ENCODE measurements at places on chromosomes 7 and 10.

DNA sequence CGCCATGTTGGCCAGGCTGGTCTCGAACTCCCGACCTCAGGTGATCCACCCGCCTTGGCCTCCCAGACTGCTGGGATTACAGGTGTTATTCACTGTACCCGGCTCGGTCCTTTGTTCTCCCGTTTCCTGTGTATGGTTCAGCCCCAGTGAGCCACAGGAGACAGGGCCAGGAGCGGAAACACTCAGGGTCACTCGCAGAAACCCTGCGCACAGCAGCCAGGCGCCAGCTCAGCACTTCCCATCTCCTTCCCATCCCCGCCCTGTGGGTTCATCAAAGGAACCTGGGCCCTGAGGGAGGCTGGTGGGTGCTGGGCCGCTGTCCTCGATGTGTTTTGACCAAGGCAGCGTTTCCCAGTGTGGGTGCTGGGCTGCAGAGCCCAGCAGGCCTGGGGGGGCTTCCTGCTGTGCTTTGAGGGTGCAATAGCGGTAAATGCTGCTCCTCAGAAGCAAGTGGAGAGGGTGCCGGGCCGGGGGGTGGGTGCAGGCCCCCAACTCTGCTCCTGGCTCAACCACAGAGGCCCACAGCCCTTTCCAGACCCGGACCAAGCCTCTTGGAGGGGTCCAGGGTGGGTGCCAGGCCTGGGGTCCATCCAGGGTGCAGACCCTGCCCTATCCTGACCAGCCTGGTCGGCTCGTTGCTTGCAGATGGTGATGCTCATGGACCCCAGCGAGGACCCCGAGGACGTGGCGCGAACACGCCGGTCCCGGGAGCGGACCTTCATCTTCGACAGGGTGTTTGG lies 15.3 kb upstream of the CHST12 start:
- DNase-seq: no peak

- no peak for DNase-seq
Measured at GRCh38 chr10:70131560-70131937, 1.1 kb downstream of the AIFM2 start.

DNA sequence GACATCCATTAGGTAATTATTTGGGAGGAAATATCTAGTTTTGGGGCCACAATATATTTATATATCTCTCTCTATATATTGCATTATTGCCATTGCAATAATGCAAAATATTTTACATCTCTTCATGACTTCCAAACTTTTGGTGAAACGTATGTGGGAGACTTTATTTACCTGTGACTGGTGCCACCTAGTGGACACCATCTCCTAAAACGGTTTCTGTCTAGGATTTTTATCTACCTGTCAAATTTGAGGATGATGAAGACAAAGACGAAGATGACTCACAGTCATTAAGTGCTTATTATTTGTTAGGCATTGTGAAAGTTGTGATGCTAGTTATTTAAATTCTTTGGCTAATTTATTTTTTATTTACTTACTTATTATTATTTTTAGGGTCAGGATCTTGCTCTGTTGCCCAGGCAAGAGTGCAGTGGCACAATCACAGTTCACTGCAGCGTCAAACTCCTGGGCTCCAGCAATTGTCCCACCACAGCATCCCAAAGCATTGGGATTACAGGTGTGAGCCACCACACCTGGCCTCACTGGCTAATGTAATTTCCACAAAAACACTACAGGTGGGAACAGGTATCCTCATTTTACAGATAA lies 18.7 kb upstream of the CBLL1 start:
- no peak for DNase-seq

DNA sequence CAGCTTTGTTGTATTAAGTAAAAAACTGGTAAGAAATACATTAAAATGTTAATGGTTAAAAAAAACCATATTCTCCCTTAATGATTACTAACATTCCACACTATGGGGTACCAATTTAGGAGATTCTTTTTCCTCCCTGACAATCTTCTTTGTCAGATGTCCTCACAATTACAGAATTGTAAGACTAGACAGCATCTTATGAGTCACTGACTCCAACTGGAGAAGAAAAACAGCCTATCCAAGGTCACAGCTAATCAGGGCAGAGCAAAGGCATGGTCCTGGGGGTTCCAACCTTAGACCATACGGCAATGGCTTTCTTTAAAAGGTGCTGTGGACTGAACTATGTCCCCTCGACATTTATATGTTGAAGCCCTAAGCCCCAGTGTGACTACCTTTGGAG lies 127.6 kb downstream of the DLG5 start:
- DNase-seq: no peak

DNA sequence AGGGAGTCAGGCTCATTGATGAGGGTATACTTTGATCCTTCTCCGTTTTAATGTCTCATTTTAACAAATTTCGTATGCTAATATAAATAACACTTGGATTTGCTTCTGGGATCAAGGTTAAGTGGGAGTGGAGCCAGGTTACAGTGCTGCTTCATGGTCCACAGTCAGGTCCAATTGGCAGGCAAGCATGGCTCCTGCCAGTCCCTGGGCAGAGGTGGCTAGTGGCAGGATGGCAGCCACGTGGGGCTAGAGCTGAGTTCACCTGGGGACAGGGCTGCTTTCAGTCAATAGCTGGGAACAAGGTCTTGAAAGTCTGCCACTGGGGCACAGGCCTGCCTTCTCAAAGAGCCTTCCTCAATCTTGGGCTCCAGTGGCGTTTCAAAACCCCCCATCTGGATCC lies 16.0 kb upstream of the VWA2 start:
- DNase-seq: no peak

- no peak for DNase-seq
Measured at GRCh38 chr10:70317272-70317942, 33.6 kb upstream of the NPFFR1 start.

- DNase-seq: no peak
Measured at GRCh38 chr7:1937252-1937605, 267.2 kb downstream of the ELFN1 start.

Data from activated T-cell treated with anti-CD3 and anti-CD28 coated beads, Interleukin-2, amount 50 U/mL, for 1 hour (primary cell).